ENCODE measurements at places on chromosomes 7 and 10. TPM values are rescaled to one million over a fixed set of nuclear protein-coding genes. Genes with fewer than 3 reads are reported as not detected.

Gene C1GALT1
- 16.1 TPM for total RNA-seq

Gene IGF2BP3
- total RNA-seq: 9.6 TPM

DNA sequence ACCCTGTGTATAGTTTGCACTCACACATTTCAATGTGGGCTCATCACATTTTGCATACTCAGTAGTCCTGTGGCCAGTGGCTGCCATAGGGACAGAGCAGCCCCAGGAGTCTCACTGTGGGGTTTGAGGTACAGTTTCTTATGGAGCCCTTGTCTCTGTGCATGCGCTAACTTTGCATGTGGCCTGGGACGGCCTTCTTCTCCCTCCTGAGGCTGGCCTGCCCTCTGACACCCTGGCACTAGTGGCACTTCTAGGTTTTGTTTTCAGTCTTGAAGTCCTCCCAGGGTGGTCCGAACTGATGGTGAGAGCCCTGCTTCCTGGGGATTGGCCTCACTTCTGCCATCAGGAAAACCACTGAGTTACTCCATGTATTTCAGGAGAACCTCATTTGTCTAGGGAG lies 21.2 kb downstream of the NACAD start:
- DNase-seq: no peak

GRCh38 chr7:92325858-92326257 lies 80.1 kb downstream of the ANKIB1 start:
- DNase-seq: no peak

- no peak for DNase-seq
Measured at GRCh38 chr10:117662751-117663540, 120.4 kb downstream of the EMX2 start.

DNA sequence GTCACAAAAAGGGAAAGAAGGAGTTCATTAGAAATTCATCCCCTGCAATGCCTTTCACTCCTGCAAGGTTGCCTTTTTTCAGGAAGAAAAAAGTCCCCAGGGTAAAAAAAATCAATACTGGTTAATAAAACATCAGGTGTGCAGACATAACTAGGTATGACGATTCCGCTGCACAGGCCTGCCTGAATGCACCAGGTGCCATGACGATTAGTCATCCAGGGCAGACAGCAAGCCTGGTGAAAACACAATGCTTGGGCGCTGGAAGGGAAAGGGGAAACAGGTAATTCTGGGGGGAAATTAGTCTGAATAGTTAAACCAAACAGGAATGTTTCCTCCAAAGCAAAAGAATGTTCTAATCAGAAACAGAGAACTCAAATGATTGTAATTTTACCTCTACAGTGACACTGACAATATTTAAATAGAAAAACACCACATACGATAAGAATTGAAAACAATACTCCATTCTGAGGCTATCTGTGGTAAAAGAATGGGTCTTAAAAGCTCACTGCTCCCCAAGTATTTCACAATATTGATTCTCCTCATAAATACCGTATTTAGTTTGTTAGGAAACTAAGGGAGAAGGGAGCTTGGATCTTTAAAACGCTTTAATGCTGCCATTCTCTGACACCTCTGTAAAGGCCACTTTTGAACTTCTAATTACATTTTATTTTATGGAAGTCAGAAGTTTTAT lies 45.2 kb downstream of the VPS41 start:
- peak; percentile 26 for DNase-seq

- no peak for DNase-seq
Measured at GRCh38 chr7:12488341-12488740, 82.2 kb upstream of the SCIN start.

DNA sequence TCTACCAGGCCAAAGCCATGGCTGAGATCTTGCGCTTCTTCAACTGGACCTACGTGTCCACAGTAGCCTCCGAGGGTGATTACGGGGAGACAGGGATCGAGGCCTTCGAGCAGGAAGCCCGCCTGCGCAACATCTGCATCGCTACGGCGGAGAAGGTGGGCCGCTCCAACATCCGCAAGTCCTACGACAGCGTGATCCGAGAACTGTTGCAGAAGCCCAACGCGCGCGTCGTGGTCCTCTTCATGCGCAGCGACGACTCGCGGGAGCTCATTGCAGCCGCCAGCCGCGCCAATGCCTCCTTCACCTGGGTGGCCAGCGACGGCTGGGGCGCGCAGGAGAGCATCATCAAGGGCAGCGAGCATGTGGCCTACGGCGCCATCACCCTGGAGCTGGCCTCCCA lies 142.7 kb downstream of the GRM3 start:
- no peak for DNase-seq

Data from prostate gland (tissue), 2 donors.